Chondrocyte (in vitro differentiated cells): ENCODE measurements at places on chromosomes 1 and 21. TPM values are rescaled to one million over a fixed set of nuclear protein-coding genes. Genes with fewer than 3 reads are reported as not detected.

DNA sequence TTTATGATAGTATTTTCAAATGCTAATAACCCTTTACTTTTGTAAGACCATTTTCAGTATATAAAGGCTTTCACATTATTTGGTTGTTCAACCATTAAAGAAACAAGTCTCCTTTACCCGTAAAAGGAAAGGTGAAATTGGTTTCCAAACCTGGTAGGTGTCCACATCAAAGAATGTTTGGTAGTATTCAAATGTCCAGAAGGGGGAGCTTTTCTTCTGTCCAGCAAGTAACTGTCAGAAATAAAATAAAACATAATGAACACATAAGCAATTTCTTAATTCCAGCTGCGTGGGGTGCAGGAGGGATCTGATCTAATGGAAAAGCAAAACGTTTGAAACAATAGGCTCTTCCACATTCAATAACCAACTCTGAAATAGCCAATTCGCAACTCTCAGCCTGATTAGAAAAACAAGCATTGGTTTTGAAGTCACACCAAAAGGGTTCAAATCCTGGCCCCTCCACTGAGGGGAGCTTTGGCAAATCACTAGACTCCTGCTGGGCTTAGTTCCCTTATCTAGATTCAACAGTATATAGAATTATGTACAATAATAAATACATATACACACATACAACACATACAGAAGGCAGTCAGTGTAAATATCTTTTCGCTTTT lies 11.0 kb downstream of the YIPF1 start:
- DNase-seq, result no peak

F13B gene
- total RNA-seq, result not detected in 3 replicates

DNA sequence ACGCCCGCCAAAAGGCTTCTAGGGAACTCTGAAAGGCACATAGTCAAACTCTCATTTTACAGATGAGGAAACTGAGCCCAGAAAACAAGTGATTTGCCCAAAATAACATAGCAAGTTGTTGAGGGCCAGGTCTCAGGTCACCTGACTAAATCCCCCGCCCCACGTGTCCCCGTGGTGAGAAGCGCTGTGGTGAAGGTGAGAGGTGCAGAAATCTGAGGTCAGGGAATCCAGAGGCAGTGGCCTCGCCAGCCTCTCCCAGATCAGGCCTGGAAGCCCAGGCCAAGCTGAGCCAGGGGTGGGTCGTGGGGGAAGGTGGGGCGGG lies 5.1 kb downstream of the HDGF start:
- no peak for DNase-seq

DNA sequence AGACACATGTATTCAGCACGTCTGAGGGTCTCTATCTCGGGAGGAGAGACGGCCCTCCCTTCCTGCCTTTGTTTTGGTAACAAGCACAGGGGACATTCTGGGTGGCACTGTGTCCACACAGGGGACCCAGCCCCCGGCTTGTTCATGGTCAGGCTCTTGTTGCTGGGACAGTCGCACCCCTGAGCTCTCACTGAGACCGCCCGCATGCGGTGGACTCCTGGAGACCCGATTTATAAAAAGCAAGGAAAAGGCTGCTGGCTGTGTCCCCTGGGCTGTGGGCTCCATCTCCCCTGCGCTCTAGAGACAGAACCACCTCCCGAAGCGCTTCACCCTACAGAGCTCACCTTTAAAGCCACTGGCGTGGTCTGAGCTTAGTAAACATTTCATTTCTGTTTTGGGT lies 103.4 kb downstream of the WDR4 start:
- DNase-seq, result no peak

DNA sequence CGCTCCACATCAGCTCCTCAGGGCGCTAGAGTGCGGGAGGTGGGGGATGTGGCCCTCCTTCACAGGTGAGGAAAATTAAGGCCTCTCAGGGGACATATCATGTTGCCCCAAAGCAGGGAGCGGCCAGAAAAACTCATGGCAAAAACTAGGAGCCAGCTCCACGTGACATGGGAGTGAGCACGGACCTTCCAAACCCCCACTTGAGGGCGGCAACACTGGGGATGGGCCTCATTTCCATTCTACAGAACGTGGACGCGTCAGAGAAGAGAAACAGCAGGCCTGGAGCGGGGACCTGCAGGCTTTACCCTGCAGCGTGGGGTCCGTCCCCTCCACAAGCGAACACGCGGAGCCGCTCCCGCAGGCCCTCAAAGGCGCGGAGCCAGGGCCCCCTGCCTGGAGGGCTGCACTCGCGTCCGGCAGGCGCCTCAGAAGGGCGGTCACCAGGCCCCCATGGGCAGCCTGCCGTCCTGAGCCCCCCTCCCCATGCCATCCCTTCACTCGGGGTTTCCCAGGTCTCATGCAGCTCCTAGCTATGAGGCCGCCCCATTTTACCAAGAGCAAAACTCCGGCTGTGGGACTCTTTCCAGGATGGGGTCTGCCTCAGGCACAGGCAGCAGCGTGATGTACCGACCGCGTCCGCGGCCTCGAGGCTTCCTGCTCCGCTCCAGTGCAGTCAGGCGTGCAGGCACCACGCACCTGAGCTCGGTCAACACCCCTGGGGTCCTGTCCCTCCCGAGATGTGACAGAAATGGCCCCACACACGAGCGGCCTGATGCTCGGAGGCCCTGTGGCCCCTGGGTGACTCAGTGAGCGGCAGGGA lies 5.5 kb downstream of the CFAP410 start:
- DNase-seq, result no peak

GRCh38 chr1:50181027-50181663 lies 72.4 kb downstream of the ELAVL4 start:
- no peak for DNase-seq

DNA sequence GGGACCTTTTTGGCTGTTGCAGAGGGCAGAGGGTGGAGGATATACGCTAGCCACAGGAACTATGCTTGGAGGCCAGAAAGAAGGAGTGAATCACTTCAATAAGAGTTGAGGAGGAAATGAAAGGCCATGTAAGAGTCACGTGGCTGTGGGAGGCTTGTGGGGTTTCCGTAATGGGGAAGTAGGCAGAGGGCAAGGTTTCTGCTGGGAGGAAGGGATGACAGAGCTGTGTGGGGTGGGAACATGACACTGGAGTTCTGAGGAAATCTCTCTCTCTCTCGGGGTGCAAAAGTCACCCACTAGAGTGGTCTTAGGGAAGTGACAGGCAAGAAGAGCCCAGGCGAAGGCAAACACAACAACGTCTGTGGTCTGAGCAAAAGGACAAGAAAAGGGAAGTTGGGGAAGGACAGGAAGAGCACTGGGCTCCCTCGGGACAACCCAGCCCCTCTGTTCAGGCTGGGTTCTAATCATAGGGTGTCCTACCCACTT lies 3.9 kb upstream of the CD1C start:
- no peak for DNase-seq

ACKR1 gene
- total RNA-seq, result not detected in 3 replicates

TINAGL1 gene
- 4.7 to 154 TPM (median 147 TPM) in 3 replicates for total RNA-seq
